ENCODE measurements at places on chromosomes 2 and 18. TPM values are rescaled to one million over a fixed set of nuclear protein-coding genes. Genes with fewer than 3 reads are reported as not detected.

Gene MYO5B
- 5.5 TPM for total RNA-seq

Gene LYG2
- total RNA-seq = not detected

GRCh38 chr2:128691526-128691925 is 372.9 kb upstream of the HS6ST1 start:
- no peak for DNase-seq

Gene PAX8
- 5.2 TPM for total RNA-seq

DNA sequence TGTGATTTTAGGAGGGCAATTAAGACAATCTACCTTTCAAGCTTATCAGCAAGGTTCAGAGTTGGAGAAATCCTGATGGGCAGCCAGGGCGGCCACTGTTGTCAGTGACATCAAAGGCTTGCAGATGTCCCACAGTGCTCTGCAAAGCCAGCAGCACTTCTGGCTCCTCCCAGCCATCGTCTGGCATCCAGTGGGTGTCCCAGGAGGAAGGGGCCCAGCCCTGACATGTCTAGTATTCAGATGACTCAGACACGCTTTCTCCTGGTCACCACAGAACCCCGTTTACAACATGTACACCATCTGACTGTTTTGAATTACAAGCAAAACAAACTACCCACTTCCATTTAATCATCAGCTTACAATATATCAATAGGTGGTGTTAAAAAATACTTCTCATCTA is 61.4 kb downstream of the CYRIA start:
- DNase-seq = no peak

Gene PRSS56
- total RNA-seq = not detected
